Nephron progenitor cell (in vitro differentiated cells): ENCODE measurements at places on chromosomes 1 and 21.

GRCh38 chr1:234838182-234838581, 228.2 kb upstream of the IRF2BP2 start:
- no peak for DNase-seq
- no peaks in the 10 kb centered on the region for H3K36me3 ChIP-seq
- H3K27ac ChIP-seq: no peak overlapping the region
- no peak overlapping the region for H3K4me3 ChIP-seq
- peaks cover 5% of the 10 kb centered on the region for H3K27me3 ChIP-seq
- peaks cover 19% of the 10 kb centered on the region for H3K4me1 ChIP-seq

GRCh38 chr1:98364544-98364943, 297.0 kb upstream of the SNX7 start:
- H3K27ac ChIP-seq: no peak overlapping the region
- H3K27me3 ChIP-seq: no peaks in the 10 kb centered on the region
- peaks cover under 1% of the 10 kb centered on the region for H3K4me1 ChIP-seq
- H3K4me3 ChIP-seq: no peak overlapping the region
- H3K36me3 ChIP-seq: no peaks in the 10 kb centered on the region

DNA sequence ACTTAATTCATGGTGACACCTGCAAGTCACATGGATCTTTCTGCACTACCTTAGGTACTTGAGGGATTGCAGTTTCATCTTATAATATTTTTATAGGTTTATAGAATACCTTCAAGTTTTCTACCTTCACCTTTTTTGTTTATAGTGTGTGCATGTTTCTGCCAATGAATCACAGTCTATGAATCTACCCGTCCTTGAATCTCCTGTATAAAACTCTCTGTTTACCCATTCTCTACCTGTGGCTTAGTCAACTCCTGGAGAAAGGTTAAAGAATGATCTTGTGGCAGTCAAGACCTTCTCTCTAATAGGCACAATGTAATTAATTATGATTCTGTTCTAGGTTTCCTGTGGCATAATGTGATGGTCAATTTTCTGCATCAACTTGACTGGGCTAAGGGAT, 3.2 kb upstream of the GSTM2 start:
- H3K27me3 ChIP-seq: no peaks in the 10 kb centered on the region
- H3K27ac ChIP-seq: no peak overlapping the region
- no peak for DNase-seq
- H3K4me3 ChIP-seq: no peak overlapping the region
- peaks cover 66% of the 10 kb centered on the region for H3K4me1 ChIP-seq
- H3K36me3 ChIP-seq: peaks cover 11% of the 10 kb centered on the region

- H3K27ac ChIP-seq: peak overlapping the region; percentile 84
- H3K27me3 ChIP-seq: peaks cover 3% of the 10 kb centered on the region
- no peaks in the 10 kb centered on the region for H3K36me3 ChIP-seq
- no peak for DNase-seq
- H3K4me1 ChIP-seq: peaks cover 33% of the 10 kb centered on the region
- H3K4me3 ChIP-seq: no peak overlapping the region
These were observed 72.4 kb downstream of the ZNF281 start for GRCh38 chr1:200337410-200337809.

- H3K4me1 ChIP-seq: no peaks in the 10 kb centered on the region
- DNase-seq: no peak
- no peaks in the 10 kb centered on the region for H3K36me3 ChIP-seq
- no peak overlapping the region for H3K27ac ChIP-seq
- H3K4me3 ChIP-seq: no peak overlapping the region
These were observed 736.6 kb downstream of the MRPL39 start for GRCh38 chr21:24870633-24871032.

GRCh38 chr1:212482006-212482636, 49.4 kb downstream of the NENF start:
- no peak for DNase-seq
- no peak overlapping the region for H3K4me3 ChIP-seq
- H3K27me3 ChIP-seq: peaks cover 10% of the 10 kb centered on the region
- H3K36me3 ChIP-seq: no peaks in the 10 kb centered on the region
- H3K4me1 ChIP-seq: peaks cover 37% of the 10 kb centered on the region

DNA sequence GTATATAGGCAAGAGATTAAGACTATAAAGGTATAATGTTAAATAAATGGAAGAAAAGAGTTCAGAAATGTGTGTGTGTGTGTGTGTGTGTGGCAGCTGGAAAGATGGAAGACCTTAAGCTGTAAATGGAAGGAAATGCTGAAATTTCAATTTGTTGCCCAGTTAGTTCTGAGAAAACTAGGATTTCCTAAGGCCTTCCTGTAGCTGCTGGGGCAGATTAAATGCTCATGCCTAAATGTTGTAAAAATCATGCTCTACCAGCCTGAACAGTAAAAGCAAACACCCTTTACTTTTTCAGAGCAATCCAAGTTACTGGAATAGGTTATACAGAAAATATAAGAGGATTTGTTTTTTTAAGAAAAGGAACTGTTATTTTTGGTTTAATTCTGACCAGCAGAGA, 8.3 kb downstream of the ADCY10 start:
- peaks cover 21% of the 10 kb centered on the region for H3K4me1 ChIP-seq
- peaks cover 12% of the 10 kb centered on the region for H3K36me3 ChIP-seq
- H3K27ac ChIP-seq: peak overlapping the region; percentile 23
- DNase-seq: no peak
- H3K4me3 ChIP-seq: no peak overlapping the region

GRCh38 chr1:59561796-59562195, 253.0 kb upstream of the HOOK1 start:
- H3K27ac ChIP-seq: no peak overlapping the region
- DNase-seq: no peak
- H3K27me3 ChIP-seq: no peaks in the 10 kb centered on the region
- peaks cover 23% of the 10 kb centered on the region for H3K4me1 ChIP-seq
- H3K36me3 ChIP-seq: peaks cover 54% of the 10 kb centered on the region

GRCh38 chr1:47948126-47948525, 49.1 kb downstream of the TRABD2B start:
- no peak overlapping the region for H3K27ac ChIP-seq
- peaks cover 19% of the 10 kb centered on the region for H3K27me3 ChIP-seq
- DNase-seq: no peak
- H3K4me1 ChIP-seq: peaks cover 28% of the 10 kb centered on the region

GRCh38 chr1:231818337-231818736, 191.7 kb downstream of the DISC1 start:
- no peak overlapping the region for H3K27ac ChIP-seq
- peaks cover 12% of the 10 kb centered on the region for H3K4me1 ChIP-seq
- DNase-seq: no peak
- H3K4me3 ChIP-seq: no peak overlapping the region

DNA sequence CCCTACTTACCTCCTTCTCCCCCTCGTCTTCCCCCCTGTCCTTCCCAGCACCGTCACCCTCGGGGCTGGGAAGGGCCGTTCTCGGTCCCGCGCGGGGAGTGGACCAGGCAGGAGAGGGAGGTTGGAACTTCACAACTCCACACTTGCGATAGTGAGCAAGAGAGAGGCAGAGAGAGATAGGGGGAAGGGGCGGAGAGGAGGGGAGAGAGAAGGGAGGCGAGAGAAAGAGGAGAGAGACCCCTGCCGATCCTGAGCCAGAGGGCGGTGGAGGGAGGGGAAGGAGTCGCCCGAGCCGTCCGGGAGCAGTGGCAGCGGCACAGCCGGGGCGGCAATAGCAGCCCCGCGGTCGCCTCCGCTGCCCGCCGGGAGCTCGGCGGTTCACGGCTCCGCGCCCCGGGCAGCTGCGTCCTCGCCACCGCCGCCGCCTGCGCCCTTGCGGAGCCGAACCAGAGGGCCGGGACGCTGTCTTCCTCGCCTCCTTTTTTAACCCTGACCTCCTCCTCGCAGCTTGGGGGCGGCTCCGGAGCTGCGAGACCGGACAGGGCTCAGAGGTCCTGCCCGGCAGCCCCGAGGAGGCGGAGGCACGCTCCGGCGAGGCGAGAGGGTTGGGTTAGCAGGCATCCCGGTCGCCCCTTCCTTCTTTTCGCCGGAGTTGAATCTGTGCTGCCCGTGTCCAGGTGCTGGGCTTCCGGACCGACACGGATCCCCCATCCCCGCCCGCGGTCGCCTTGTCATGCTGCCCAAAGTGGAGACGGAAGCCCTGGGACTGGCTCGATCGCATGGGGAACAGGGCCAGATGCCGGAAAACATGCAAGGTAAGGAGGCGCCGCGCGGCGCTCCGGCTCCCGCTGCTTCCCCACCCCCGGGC, 11.7 kb downstream of the NR5A2 start:
- peak; percentile 71 for DNase-seq
- peaks cover 35% of the 10 kb centered on the region for H3K4me1 ChIP-seq
- no peak overlapping the region for H3K27ac ChIP-seq
- H3K4me3 ChIP-seq: peak overlapping the region; percentile 87
- peaks cover 45% of the 10 kb centered on the region for H3K27me3 ChIP-seq

- DNase-seq: no peak
- H3K4me3 ChIP-seq: no peak overlapping the region
- H3K27ac ChIP-seq: peak overlapping the region; percentile 62
- peaks cover 5% of the 10 kb centered on the region for H3K27me3 ChIP-seq
- peaks cover 20% of the 10 kb centered on the region for H3K36me3 ChIP-seq
- H3K4me1 ChIP-seq: peaks cover 12% of the 10 kb centered on the region
These were observed 178.8 kb downstream of the SDCCAG8 start for GRCh38 chr1:243434594-243434993.

DNA sequence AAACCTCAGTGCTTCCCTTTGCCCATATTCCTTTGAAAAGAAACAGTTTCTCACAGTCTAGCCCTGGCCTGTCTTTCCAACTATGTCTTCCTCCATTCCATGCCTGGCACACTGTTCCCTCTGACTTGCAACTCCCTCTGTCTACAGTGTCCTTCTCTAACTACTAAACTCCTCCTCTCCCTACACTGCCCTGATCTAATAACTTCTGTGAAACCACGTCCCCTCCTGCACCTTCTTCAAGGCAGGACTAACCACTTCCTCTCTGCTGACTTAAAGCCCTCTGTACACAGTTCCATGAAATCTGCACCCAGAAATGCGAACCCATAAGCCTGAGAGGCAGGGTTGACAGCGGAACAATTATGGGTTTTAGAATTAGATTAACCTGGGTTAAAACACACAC, 62.2 kb upstream of the ATP1B1 start:
- DNase-seq: no peak
- no peak overlapping the region for H3K4me3 ChIP-seq
- H3K4me1 ChIP-seq: peaks cover 18% of the 10 kb centered on the region
- H3K27me3 ChIP-seq: no peaks in the 10 kb centered on the region
- no peaks in the 10 kb centered on the region for H3K36me3 ChIP-seq

GRCh38 chr1:240409615-240410014, 202.3 kb downstream of the GREM2 start:
- H3K36me3 ChIP-seq: no peaks in the 10 kb centered on the region
- no peaks in the 10 kb centered on the region for H3K27me3 ChIP-seq
- no peaks in the 10 kb centered on the region for H3K4me1 ChIP-seq

GRCh38 chr1:91555074-91555730, 54.6 kb downstream of the CDC7 start:
- H3K4me3 ChIP-seq: no peak overlapping the region
- no peaks in the 10 kb centered on the region for H3K36me3 ChIP-seq
- DNase-seq: no peak
- peaks cover 30% of the 10 kb centered on the region for H3K4me1 ChIP-seq
- no peaks in the 10 kb centered on the region for H3K27me3 ChIP-seq

- no peak for DNase-seq
- peaks cover 12% of the 10 kb centered on the region for H3K27me3 ChIP-seq
- peaks cover 4% of the 10 kb centered on the region for H3K4me1 ChIP-seq
These were observed 106.7 kb upstream of the C8B start for GRCh38 chr1:57072401-57073110.

DNA sequence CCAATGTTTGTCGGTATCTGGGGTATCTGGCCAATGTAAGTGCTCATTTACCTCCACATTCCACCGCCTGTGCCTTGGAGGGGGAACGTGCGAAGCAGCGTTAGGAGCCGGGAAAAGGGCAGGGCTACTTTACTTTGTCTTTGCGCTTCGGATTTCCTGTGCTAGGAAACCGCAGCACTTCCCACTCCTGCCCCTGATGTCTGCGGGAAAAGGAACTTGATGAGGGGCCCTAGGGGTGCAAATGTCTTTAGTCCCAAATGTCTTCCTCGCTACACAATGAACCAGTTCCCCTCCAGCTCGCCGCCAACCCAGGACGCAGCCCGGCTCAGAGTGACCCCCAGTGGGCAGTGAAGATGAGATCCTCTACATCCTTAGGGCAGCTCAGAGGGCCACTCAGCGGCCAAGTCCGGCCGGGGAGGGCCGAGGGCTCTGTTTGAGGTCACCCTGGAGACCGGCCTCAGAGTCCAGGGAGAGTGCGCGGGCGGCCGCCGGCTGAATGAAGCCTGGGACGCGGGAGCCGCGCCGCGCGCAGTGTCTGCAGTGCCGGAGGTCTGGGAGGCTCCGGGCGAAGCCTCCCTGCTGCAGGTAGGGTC, at the start of gene DYNLT5:
DYNLT5 (plus strand) TSS at position 460 of the 593 bp plus-strand sequence. CDS start 2,200 bp downstream, outside the sequence.
- peaks cover 33% of the 10 kb centered on the region for H3K27me3 ChIP-seq
- H3K4me3 ChIP-seq: peak within 1 kb of the TSS; percentile 80
- DNase-seq: peak; percentile 75
- H3K4me1 ChIP-seq: peaks cover 15% of the 10 kb centered on the region
- no peak within 1 kb of the TSS for H3K27ac ChIP-seq
- no peaks in the 10 kb centered on the region for H3K36me3 ChIP-seq

DNA sequence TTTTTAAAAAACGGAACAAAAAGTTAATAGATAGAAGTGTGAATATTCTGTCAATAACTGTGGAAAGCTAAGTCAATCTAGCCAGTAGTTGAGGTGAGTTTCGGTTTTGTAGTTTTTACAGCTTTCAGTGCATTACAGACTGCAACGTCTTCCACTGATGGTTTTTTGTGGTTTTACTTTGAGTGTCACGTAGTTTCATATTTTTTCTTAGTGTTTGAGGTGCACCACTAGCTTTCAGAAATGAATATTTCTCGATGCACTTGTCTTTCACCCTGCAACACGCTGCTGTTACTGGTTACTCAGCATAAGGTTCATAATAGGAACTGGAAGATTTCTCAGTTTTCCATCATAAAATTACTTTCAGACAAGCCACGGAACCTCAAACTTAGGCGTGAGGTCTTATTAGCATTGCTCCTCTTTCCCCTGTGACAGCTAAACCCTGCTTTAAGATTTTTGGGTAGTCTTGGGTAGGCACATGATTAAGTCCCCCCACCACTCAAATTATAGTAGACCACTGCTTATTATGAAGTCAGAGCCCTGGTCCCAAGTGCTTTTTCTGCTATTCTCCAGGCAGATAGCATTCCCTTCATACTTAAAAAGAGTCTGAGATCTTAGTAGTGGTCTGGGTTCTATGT, 1412.7 kb downstream of the KCNT2 start:
- no peak for DNase-seq
- no peak overlapping the region for H3K4me3 ChIP-seq
- no peaks in the 10 kb centered on the region for H3K36me3 ChIP-seq
- no peaks in the 10 kb centered on the region for H3K27me3 ChIP-seq
- H3K27ac ChIP-seq: no peak overlapping the region

DNA sequence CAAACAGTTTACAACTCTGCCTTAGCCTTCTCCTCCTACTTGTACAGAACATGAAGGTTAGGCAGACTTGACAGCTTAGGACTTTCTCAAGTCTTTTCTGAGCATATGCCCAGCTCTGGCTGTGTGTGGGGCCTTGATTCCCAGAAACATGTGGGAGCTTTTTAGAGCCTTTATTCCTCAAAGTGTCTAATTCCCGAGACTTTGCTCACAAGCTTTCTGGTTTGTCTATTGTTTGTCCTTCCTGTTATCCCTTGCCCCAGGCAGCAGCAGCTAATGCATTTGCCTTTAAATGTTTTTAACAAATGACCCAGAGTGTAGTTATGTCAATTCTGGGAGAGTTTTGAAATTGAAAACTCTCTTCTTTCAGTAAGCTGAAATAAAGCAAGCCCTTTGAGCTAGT, 29.2 kb downstream of the ST7L start:
- H3K27ac ChIP-seq: no peak overlapping the region
- H3K4me1 ChIP-seq: no peaks in the 10 kb centered on the region
- H3K27me3 ChIP-seq: no peaks in the 10 kb centered on the region
- peaks cover 59% of the 10 kb centered on the region for H3K36me3 ChIP-seq
- no peak overlapping the region for H3K4me3 ChIP-seq
- no peak for DNase-seq

- H3K4me1 ChIP-seq: peaks cover 53% of the 10 kb centered on the region
- peaks cover 63% of the 10 kb centered on the region for H3K36me3 ChIP-seq
These were observed 1.7 kb downstream of the MCL1 start for GRCh38 chr1:150577557-150578271.
